ENCODE measurements at places on chromosomes 2 and 18.

GRCh38 chr2:224922142-224922727 is 120.0 kb downstream of the DOCK10 start:
- DNase-seq: no peak

GRCh38 chr2:1143129-1143528 is 192.5 kb downstream of the SNTG2 start:
- DNase-seq: no peak

DNA sequence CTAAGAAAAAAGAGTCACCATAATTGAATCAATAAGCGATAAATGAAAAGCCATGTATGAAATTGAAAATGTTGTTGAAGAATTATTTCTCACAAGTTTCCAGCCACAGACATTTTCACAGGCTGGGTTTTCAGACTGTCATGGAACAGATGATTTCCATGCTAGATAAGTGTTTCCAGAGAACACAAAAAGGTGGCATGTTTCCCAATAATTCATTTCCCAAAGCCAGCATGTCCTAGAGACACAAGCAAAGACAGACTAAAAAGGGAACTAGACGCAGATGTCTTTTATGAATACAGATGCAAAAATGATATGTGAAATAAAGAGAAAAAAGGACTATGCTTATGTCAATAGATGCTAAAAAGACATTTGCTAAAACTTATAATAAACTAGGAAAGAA is 255.1 kb downstream of the EIPR1 start:
- DNase-seq: no peak

GRCh38 chr2:150325656-150326314 is 161.7 kb downstream of the RND3 start:
- DNase-seq: no peak

GRCh38 chr2:73776381-73776780 is 3.5 kb downstream of the DUSP11 start:
- DNase-seq: no peak

GRCh38 chr18:35415511-35416073 is 38.5 kb upstream of the ZNF396 start:
- no peak for DNase-seq

DNA sequence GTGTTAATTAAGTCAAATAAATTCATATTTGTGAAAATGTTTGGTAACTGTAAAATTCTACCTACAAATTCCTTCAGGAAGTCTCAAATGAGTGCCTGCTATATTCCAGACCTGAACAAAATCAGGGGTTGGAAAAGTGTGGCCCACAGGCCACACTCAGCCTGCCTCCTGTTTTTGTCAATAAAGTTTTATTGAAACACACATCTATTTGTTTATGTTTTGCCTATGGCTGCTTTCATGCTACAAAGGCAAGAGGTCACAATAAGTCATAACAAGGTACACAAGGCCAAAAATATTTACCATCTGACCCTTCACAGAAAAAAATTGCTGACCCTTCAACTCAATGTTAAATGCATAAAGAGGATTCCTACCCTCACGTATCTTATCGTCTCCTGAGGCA is 581.7 kb downstream of the ARHGAP15 start:
- DNase-seq: no peak

DNA sequence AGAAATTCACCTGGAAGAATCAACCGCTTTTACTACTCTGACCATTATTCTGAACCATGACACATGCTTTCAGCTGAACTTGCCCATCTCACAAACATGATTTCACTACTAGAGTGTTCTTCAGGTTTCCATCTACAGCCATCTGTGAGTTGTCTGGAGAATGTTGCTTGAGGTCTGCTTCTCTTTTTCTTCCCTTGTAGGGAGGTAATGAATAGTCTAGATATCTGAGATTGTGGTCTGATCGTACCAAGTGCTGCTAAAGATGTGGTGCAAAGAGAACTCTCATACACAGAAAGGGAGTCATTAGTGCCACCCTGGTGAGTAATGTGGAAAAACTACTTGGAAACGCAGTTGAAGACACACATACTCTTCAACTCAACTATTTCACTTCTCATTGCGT is 10.2 kb downstream of the SOWAHC start:
- DNase-seq: no peak

DNA sequence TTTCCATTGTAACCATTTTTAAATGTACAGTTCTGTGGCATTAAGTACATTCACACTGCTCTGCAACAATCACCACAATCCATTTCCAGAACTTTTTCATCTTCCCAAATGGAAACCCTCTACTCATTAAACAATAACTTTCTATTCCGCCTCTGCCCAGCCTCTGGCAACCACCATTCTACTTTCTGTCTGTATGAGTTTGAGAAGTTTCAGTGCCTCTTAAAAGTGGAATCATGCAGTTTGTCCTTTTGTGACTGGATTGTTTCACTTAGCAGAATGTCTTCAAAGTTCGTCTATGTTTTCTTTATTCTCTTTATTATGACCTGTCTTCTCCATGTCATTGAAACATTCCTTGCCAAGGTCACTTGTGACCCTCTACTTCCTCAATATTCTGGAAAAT is 22.0 kb upstream of the PELI1 start:
- DNase-seq: no peak

- DNase-seq: no peak
These were observed 18.3 kb downstream of the RNF138 start for GRCh38 chr18:32110005-32110404.

GRCh38 chr18:8480506-8481328 is 128.5 kb upstream of the RAB12 start:
- DNase-seq: no peak

DNA sequence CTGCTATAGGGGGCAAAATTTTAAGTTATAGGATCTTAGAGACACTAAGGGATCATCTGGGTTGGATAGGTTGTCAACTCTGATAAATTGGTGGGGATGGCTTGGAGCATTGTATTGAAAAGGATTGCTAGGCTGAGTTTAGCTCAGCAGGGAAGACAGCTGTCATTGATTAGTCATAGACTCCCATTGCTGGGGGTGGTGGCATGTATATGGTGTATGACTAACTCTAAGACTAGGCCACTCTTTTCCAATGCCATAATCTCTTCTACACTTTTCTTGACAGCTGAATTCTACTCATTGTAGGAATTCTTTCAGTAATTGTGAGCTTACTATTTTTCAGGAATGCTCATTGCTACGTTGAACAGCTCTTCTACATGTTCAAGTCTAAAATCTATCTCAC is 81.3 kb upstream of the PELI1 start:
- no peak for DNase-seq
